ENCODE measurements at places on chromosomes 12 and 14.

DNA sequence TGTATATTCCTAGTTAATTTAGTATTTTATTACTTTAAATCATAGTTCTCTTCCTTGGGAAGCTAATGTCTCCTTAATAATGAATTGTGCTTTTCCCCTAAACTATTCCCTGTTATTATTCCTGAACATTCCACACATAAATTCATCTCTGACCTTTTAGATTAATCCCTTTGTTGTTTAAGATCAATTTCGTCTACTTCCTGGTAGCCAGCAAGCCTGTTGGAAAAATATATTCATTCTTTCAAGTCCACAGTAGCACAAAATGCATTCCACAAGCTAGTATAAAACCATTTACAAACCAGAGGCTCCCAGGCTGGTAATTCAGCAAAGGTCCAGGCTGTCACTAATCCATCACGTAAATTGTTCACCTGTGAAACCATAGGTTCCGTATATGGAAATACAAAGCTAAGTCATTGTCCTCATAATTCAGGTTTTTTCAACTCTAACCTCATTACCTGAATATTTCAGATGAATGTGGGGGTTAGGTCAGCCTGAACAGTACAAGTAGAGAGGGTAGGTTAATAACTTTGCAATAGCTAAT lies 232.7 kb downstream of the SEC23A start:
- no peak for DNase-seq

- no peak for DNase-seq
These were observed 55.9 kb upstream of the CLMN start for GRCh38 chr14:95375539-95376109.

DNA sequence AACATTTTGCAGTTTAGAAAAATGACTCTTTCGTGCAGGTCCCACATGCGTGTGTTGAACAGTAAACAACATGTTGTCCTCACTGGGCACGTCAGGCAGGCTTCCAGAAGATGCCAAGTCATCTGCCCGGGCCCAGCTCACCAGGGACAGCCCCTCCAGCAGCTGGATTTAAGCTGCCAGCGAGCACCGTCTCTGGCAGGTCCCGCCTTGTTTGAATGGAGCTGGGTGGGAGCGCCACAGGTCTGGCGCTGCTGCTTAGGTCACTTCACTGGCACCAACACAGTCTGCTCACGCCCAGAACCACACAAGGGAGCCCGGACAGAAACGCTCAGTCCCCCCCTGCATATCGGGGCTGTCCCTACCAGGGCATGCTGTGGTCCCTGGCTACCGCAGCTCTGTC lies 33.1 kb upstream of the MMP17 start:
- no peak for DNase-seq

GRCh38 chr14:99476864-99477263 lies 3.8 kb downstream of the SETD3 start:
- no peak for DNase-seq

All from WERI-Rb-1 (cell line).